ENCODE measurements at places on chromosomes 11 and 22.

DNA sequence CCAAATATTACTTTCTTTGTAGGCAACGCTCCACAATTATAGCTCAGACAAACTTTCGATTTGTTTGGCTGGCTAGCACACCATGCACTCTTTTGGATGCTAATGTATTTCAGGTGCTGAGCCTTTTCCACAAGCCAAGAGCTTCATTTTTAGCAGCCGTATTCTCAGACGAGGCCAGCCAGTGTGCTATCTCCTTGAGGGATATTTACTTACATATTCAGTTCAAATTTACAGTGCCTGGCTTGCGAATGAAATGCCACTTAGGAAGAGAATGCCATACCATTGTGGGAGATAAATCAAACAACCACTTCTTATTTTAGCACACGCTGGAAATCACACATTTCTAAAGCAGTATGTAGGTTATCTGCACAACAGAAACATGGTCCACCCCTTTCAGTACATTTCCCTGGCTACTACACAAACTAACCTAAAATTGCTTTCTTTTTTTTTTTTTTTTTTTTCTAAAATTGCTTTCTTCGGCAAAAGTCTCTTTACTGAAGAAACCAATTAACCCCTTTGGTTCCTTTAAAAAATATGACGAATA is 236.9 kb downstream of the CADM1 start:
- DNase-seq: no peak

DNA sequence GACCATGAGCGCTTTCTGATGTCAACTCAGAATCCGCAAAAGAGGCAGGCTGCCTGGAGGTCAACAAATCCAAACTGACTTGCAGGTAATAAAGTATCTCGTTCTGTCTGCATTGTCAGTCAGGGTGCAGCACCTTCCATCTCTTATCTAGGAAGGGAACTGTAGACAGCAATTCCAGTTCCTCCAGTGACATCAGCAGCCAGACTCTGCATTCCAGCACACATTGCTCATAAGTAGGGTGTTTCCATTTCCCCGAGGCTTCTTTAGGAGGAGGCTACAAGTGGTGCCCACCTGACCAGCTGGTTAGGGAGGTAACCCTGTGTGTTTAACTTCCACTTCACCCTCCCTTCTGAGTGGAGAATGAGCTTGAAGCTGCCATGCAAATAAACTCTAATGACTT is 53.3 kb downstream of the NTM start:
- DNase-seq: no peak

DNA sequence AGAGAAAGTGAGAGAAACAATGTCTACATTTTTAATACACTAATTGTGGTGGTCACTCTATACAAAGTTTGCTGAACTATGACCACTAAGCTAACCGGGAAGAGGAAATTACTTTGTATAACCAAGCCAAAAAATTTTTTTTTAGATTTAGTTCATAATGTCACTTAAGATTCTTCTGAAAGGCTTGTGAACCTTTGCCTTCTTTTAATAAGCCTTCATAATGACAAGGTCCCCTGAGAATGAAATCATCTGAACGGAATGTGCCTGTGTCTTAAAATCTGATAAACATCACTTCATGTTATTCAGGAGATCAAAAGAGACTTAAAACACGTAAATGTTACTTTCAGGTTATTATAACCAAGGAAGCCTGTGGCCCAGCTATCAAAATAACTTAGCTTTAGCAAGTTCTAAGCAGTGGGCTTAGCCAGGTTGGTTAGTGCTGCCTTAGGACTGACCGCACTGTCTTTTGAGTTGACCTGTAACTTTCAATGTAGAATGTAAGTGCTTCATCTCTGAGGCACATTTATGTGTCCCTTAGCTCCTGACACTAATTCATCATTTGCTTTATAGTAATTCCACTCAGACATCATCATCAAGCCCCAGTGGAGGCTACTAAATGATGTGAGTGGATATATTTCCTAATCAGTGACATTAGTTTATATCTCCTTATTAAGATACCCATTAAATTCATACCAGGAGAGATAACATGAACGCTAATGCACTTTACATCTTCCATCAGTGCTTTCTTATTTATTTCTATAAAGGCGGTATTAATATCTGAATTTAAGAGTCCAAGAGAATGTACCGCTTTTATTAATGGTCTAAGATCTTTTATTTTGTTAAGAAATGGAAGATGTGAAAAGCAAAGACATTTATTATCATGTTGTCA is 122.5 kb downstream of the WNT11 start:
- DNase-seq: no peak

DNA sequence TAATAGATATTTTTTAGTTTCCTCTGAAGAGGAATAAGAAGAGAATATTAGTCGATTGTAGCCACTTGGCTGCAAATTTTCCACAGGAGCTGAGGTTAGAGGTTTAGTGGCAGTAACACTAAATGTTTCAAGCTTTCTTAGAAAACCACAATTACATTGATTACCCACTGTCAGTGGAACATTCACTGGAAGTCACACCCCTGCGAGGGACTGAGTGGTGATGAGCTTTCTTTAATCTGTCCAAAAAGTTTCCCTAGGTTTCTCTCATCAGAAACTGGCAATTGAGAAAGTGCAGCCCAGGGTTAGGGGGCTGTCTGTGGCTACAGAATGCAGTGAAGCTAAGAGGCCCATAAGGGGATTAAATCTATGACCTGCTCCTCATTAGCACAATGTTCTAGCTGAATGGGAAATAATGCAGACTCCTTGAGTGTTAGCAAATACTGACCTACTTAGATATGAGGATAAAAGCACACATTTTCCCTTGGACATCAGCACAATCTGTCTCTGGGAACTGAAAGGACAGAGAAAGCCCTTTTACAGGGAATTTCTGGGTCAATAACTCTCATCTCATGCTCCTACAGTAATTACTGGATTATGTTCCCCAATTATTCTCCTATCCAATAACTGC is 189.5 kb downstream of the FAM76B start:
- no peak for DNase-seq

DNA sequence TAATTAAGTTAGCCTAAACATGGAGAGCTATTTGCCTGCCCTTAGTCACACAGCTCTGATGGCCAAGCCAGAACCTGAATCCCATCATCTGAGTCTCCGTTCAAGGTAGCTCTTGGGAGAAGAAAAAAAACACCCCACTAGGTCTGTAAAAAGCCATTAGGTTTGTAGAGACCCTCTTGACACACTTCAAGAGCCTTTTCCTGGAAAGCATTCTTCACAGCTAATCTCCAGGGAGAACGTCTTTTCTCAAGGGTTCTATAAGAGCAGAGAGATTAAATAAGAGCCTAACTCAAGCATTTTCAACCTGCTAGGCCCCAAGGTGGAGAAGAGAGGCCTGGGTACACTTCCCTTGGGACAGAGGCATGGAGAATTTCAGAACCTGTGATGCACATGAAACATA is 61.6 kb upstream of the NAV2 start:
- DNase-seq: no peak

DNA sequence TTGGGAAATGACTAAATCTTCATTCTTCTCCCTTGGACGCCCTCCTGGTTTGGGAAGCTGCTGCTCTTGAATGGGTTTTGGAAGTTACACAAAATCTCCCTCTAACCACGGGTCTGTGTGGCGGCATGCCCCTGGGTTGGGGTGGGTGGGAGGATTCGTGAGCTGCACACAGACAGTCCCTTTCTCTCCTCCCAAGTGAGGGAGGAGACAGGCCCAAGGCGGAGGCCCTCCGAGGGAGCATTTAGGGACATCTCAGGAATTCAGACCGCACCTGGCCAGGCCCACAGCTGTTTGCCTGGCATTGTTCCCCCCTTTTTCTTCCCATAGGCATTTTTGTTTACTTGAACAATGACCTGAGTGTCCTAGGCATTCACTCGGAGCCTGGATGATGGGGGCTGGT is 94.1 kb downstream of the MPPED1 start:
- DNase-seq: no peak

DNA sequence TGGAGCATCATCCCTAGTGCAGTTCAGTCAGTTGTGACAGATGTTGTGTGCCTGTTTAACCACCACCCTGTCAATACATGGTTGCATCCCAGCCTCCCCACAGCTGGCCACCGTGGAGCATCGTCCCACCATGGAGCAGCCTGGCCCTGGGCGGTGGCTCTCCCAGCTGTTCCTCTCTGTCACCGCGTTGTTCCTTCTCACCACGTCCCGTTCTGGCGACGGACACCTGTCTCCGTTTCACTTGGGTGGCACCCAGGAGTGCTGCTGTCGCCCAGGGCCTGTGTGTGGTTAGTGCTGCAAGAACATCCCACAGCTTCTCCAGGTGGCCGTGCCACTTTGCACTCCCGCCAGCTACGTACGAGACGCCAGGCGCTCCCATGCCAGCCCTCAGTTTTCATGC is 26.5 kb downstream of the MUC6 start:
- no peak for DNase-seq

DNA sequence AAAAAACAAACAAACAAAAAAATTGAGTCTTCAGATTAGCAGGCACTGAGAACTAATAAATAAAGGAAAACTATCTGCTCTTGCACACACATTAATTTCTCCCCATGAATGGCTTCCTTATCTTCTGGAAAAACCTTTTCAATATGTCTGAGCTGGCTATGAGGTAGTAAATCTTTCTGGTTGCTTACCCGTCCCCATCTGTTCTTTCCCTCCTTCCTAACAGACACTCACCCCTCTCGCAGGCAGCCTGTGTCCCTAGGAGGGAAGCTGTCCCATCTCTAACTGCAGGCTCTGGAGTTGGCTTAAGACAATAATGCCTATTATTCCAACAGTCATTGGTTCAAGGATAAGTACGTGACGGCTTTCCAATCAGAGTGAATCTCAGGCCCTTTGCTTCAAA is 8.2 kb upstream of the SCUBE2 start:
- DNase-seq: no peak

- DNase-seq: no peak
These were observed 2.0 kb downstream of the MYOD1 start for GRCh38 chr11:17721242-17721999.

GRCh38 chr11:30346068-30346688 is 23.3 kb downstream of the ARL14EP start:
- DNase-seq: no peak

GRCh38 chr11:40140560-40140959 is 1318.9 kb downstream of the LRRC4C start:
- no peak for DNase-seq

- DNase-seq: no peak
These were observed 805 bp upstream of the QSER1 start for GRCh38 chr11:32891657-32892354.

GRCh38 chr11:27459191-27459590 is 13.4 kb downstream of the LGR4 start:
- DNase-seq: no peak

GRCh38 chr11:68173926-68174325 is 39.2 kb downstream of the KMT5B start:
- DNase-seq: no peak

DNA sequence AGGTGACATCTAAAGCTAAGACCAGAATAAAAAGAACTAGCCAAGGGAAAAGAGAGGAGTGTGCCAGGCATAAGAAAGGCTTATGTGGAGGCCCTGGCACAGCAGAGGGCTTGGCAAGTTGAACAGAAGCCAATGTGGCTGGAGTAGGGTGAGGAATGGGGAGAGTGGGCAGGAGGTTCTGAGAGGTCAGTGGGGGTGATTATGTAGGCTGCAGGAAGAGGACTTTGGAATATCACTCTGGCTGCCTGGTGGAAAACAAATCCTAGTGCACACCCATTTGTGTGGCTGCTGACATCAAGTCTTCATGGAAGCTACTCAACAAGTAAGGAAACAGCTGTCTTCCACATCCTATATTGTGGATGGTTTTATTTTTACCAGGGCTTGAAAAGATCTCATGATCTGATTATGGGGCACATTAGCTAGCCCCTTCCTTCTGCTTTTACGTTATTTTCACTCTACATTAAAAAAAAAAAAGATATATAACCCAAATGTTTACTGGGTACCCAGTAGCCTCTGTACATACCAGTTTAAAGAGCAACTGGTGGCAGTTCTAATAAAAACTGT is 3.4 kb downstream of the MRPL16 start:
- no peak for DNase-seq

DNA sequence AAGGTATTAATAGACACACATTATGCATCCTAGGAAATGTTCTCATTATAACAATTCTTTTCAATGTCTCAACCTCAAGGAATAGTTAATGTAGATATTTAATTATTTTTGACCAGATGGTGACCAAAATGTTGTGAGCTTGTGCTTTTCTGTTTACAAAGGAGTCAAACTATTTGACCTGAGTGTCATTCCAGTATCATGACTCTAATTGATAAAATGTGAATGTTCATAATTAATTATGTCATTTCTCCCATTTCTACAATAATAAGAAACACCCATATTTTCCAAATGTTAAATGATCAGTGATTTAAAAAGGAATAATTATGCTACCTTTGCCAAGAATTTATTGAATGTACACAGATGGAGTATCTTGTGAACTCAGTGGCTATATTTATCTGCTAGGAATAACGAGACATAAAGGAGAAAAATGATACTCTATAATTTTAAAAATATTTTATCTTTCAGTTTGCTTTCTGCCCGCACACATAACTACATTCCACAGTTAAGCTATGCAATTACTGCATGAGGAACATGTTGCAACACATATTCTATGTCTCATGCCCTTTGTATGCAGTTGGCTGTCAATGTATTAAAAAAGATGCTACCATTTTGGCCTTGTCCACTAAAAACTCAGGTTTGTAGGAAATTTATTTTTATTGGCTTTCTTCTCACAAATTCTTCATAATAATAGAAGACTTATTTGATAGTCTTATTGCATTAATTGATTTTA is 376.7 kb upstream of the CCDC179 start:
- no peak for DNase-seq
